ENCODE measurements at places on chromosomes 12 and 14.

DNA sequence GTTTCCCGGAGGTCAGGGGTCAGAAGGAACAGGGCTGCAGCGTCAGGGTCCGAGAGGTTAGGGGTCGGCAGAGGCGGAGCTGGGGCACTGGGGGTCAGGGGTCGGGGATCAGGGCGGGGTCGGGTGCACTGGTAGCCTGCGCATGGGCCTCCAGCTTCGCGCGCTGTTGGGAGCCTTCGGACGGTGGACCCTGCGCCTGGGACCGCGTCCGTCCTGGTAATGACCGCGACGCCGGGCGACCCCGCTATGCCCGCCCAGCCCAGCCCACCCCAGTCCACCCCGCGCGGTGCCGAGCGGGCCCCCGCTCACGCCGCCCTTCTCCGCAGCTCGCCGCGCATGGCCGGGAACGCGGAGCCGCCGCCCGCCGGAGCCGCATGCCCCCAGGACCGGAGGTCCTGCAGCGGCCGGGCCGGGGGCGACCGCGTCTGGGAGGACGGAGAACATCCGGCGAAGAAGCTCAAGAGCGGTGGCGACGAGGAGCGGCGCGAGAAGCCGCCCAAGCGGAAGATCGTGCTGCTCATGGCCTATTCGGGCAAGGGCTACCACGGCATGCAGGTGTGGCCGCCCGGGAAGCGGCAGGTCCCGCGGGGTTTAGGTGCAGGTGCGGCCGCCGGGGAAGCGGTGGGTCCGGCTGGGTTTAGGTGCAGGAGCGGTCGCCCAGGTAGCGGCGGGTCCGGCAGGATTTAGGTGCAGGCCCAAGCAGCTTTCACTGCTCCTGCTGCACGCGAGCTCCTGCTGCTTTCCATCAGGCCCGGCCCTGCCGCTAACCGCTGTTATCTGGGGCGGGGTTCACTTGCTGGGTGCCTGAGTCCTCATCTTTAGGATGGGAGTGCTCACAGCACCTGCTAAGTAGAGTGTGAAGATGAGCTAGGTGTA lies 743 bp downstream of the PUS1 start:
- no peak for DNase-seq

DNA sequence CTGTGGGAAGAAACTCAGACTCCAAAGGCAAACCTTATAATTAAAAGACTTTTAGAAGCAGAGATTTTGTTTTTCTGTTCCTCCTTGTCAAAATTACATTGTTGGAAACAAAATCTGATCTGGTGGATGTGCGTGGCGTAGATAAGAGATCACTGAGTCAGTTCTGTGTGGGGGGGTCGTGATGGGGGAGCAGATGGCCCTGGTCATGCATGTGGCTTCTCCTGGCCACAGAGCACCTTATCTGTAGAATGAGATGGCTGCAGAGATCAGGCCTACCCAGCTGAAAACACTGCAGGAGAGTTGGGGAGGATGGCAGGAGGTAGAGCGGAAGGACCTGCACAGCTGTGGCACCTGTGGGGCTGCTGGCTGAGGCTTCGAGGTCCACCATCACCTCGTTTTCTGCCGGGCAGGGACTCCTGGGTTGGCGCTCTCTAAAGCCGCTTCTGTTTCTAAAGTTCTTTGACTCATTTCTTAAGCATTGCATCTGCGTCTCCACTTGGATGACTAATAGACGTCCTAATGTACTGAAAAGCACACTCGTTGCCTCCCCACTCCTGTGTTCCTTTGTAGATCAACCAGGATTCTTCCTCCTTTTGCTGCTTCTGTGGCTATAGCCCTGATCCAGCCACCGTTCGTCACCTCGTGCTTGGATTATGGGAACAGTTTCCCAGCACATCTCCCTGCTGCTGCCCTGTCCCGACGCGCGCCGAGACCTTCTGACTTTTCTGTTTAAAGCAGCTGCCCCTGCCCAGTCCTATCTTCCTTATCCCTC lies 93.4 kb downstream of the TSPAN9 start:
- DNase-seq: no peak

DNA sequence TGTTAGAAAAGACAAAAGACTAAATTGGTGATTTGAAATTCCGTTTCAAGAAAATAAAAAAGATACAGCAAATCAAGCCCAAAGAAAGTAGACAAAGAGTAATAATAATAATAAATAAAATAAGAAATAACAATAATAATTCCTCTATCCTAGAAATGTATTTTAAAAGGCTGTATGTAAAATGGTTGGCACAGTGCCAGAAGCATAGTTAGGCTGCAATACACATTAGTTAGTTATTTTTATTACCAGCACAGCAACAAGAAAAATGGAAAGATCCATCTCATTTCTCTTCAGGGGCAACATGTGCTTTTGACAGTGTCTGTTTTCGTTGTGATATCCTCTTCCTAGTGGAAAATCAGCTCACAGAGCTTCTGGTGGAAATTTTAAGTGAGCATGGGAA lies 174.1 kb upstream of the TMTC1 start:
- no peak for DNase-seq

DNA sequence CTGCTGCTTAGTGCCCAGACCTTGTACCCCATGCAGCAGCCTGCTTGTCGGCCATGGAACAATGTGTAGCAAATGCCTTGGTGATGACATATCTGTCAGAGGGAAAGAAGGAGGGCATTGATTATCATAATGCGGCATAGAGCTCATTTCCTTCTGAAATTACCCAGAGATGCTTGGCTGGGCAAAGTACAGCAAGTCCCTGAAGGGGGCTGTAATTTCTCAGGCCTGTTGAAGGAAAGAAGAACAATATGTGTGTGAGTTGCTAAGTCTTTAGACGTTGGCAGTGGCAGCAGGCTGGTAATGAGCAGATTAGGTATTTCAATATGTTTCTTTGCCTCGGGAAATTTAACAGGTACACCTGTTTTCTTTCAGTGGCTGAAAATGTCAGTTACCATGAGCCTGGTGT lies 128.6 kb downstream of the CRADD start:
- DNase-seq: no peak

GRCh38 chr14:101219896-101220703 lies 316.6 kb upstream of the RTL1 start:
- peak; percentile 50 for DNase-seq

DNA sequence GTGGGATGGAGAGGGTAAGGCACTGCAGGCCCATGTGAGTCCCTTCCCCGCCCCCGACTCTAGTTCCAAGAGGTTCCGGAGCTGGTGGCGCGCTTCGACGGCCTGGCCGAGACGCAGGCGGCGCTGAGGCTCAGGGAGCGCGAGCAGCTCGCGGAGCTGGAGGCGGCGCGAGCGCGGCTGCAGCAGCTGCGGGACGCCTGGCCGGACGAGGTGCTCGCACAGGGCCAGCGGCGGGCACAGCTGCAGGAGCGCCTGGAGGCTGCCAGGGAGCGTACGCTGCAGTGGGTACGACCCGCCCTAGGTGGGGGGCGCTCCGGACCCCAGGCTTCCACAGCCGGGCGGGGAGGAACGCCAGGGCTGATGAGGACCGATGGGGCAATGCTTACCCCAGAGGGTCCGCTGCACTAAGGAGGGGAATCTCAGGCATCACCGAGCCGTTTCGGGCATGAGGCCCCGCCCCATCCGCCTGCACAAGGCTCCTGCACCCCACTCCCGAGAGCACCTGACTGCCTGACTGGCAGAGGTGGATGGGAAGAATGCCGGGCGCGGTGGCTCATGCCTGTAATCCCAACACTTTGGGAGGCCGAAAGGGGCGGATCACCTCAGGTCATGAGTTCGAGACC lies 4.9 kb downstream of the CFAP73 start:
- no peak for DNase-seq

DNA sequence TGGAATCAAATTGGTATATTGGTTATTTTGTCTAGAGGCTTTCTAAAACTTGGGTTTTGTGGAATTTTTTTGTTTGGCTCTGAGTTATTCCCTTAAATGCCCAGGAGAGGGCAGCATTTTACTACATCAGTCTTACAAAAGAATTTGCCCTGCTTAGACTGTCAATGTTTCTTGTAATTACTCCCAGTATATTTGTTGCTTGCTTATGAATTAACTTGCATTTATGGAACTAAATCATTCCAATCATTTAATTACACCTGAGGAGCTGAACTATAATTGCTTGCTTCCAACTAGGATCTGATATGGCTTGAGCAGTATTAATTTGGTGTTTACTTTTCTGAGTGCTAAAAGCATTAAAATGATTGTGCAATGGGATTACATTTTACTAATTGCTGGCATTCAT lies 48.7 kb downstream of the MIPOL1 start:
- DNase-seq: no peak

DNA sequence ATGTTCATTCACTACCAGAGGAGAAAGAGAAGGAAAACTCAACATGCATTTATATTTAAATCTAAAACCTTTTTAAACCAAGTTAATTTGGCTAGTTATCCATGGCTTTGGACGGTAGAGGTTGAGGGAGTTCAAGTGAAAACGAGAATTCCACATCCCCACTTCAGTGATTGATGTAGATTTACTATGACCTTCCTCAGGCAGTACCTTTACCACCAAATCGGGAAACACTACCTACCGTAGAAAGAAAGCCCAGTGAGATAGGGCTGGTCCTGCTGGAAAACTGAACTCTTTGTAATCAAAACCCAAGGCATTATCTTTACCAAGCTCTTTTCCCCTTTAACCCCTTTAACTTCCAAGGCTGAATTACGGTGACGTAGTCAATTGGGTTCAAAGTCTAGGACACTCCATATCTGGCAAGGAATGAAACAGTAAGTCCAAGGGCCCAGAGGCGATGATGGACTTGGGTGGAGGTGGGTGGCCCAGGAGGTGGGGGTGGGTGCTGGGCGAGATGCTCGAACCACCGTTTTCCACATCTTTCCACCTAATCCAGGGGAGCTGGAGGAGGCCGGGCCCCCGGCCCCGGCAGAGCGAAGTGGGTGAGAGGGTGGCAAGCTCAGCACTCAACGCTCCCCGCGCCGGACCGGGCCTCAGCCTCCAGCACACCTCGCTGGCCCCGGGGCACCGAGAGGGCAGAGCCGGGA lies 618 bp downstream of the SEC23A start:
- DNase-seq: no peak

DNA sequence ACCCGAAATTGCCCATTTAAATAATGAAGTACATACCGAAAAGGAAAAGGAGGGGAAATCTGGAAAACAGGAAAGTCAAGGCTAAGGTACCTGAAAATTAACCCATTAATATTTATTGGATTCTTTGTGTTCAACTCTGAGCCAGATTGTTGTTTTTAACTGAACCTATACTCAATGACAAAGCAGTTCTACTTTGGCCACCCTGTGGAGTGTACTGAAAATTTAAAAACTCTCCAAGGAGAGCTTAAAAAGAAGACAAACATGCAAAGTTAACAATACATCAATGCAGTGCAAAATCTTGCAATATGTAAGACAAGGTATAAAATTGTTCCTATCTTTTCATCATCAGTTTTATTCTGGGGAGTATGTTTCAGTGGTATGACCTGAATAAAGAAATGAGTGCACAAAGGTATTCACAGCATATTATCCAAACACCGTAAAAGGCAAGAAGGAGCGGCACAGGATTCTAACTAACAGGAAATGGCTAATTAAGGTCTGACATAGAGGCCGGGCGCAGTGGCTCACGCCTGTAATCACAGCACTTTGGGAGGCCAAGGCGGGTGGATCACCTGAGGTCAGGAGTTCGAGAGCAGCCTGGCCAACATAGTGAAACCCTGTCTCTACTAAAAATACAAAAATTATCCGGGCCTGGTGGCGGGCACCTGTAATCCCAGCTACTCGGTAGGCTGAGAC lies 1.7 kb downstream of the USP44 start:
- no peak for DNase-seq

DNA sequence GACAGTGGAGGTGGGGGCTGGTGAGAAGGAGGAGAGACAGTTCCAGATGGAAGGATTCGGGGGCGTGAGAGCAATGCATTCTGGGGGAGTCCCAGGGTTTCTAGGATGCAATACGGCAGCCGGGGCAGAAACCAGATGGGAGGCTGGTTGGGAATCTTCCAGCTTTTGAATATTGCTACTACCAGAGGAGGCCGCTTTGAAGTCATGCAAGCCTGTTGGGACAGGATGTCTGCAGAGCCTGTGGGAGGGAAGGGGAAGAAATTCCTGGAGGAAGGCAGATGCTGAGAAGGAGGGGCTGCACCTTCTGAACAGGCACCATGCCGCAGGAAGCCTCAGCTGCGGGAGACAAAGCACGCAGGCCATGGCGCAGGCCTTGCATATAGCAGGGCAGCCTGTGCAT lies 105.4 kb downstream of the APAF1 start:
- DNase-seq: no peak

DNA sequence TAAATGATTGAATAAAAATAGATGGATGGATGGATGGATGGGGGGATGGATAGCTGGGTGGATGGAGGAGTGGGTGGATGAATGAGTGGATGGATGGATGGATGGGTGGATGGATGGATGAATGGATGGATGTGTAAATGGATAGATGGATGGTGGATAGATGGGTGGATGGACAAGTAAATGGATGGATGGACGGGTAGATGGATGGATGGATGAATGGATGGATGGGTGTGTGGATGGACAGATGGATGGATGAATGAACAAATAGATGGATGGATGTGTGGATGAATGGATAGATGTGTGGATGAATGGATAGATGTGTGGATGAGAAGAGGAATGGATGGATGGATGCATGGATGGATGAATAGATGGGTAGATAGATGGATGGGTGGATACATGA lies 490.8 kb downstream of the VRK1 start:
- DNase-seq: no peak

DNA sequence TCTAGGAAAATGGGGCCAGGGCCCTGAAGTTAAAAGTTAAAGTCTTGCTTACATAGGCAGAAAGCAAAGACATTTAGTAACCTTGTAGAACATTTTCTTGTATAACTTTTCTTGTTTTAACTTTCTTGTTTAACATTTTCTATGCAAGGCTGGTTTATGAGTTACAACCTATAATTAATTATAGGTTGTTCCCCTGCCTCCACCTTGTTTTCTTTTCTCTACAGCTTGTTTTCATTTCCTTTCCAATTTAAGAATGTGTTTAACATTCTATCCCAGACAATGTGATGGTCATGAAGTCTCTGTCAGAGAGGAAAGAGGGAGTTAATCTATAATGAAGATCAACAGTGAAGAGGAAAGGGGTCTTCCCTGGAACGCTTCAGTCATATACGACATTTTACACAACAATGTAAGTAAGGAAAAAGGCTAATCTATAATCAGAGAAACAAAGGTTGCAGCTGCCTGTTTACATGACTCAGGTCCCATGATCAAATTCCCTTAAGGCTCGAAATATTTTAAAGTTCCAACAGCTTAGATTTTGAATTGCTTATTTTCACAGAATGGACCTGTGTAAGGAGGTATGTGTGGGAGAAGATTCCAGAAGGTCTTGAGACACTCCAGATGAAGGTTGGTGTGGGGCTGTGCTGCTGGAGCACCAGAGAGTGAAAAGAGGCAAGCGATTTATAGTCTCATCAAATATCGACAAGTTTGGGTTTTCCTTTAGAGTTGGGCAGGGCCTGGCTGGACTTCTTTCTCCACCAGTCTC lies 34.2 kb upstream of the TCL1B start:
- DNase-seq: no peak

- no peak for DNase-seq
These were observed 4.6 kb upstream of the DAO start for GRCh38 chr12:108875280-108875679.

DNA sequence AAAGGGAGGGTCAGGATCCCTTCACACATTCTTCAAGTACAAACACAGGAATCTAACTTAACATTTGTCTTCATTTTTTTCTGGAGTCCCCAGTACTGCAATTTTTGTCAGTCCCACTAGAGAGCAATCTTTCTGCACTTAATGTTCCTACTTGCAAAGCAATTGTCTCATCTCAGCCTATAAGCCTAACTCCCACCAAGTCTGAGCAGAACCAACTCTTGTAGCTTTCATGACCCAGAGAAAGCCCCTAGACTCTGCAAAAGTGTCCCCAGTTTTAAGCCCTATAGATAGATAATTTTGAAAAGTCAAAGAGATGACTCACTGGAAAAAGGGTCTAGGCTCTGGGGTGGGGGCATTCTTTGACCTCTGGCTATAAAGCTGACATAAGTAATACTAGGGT lies 1.8 kb upstream of the ZBTB39 start:
- no peak for DNase-seq
